Activated gamma-delta T cell treated with Interleukin-2 at 50 U/mL for 16 hours (primary cell): ENCODE measurements at places on chromosomes 6 and 20.

GRCh38 chr6:33317669-33318425 lies at the start of gene ZBTB22:
ZBTB22 (minus strand) TSS chr6:33317744; CDS start chr6:33316916, 828 bp downstream.
- peak; percentile 97 for DNase-seq

GRCh38 chr20:11204926-11205768 lies 531.3 kb upstream of the JAG1 start:
- DNase-seq, result no peak

GRCh38 chr20:47925593-47925992 lies 140.3 kb upstream of the SULF2 start:
- DNase-seq, result no peak

- no peak for DNase-seq
Observed at GRCh38 chr6:150372051-150372450, 3.2 kb downstream of the IYD start.

DNA sequence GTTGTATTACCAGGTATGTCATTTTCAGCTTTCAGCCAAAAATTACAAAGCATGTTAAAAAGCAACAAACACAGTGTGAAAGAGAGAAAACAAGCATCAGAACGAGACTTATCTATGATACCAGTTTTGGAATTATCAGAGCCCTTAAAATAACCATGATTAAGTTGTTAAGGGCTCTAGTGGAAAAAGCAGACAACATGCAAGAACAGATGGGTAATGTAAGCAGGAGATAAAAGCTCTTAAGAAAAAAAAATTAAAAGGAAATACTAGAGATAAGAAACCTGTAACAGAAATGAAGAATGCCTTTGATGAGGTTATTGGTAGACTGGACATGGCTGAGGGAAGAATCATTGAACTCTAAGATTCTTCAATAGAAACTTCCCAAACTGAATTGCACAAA lies 127.5 kb upstream of the SCGN start:
- DNase-seq, result no peak

DNA sequence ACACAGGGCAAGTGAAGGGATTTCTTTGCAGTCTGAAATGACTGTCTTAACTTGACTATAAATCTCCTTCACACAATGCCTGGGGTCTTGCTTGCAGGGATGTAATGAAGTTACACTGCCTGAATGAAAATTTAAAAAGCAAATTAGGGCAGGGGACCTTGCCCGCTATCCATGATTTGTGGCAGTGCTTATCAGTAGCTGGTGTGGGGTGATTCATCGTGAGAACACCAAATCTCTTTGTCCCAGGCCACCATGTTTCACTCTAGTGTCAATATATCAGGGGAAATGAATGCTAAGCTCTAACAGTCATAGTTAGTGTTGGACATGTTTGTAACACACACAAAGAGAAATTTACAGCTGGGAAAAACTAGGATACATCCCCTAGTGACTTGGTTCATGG lies 713.7 kb upstream of the EPHA7 start:
- DNase-seq, result no peak

DNA sequence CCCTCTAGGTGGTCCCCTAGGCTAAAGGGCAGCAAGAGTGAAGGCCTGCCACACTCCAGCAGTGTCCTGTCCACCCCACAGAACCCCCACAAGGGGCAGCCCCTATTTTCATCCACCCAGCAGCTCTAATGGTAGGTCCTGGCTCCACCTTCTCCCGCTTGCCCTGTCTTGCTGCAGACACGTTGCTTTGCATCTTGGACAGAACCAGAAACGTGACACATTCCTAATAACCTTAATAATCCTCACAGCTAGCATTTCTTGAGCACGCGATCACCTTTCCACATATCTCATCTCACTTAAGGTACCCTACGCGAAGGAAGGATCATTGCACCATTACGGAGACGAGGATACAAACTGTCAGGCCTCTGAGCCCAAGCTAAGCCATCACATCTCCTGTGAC lies 11.7 kb upstream of the SLC22A23 start:
- DNase-seq, result no peak
